ENCODE measurements at places on chromosomes 1 and 21.

DNA sequence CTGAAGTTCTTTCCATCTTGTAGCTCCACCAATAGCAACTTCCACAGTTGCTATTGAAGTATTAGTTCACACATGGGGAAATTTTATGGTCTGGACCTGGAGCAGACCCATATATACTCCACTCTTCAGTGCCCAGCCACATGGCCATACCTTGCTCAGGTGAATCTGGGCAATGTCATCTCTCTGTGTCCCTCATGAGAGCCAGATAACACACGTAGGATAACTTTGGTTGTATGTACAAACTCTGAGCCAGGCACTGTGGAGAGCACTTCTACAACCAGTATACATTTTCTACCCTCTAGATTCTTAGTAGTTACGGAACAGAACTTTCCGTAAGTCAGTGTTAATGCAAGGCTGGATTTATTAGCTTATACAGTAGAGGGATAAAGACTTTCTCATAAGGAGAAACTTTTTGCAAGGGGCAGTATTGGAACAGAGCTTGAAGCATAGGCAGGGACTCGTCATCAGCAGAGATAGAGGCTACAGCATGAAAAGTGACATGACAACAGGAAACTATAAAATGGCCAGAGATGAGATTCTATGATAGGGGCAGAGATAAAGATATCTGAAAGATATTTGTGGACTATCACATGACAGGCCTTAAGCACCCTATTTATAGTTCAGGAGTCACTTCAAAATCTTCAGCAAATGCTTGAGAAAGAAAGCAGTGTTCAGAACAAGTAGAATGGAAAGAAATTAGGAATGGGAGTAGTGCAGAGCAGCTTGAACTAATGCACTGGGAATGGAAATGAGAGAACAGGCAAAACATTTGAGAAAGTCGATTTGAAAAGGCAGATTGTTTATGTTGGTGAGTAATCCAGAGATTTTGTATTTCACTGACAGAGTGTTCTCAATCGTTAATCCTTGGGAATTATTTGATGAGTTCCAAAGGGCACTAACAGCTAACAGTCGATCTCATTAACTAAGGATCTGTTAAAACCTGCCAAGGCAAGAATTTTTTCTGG is 481.8 kb downstream of the USP25 start:
- no peak for DNase-seq

DNA sequence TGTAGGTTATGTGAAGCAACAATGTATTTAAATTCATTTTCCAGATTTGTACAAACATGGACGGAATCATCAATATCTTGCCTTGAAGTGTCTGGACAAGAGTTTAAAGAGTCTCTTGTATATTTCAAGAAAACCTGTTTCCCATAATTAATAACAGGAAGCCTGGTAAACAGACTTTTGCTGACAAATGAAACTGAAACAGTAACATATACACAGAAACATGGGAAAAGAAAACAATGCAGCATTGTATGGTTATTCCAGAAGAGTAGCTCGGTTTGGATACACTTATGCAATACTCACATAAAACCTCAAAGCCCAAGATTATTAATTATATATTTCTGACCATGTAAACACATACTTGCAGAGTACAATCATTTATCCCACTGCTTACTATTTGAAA is 265.5 kb downstream of the PTPRC start:
- no peak for DNase-seq

- no peak for DNase-seq
Observed at GRCh38 chr1:213399695-213400094, 348.7 kb downstream of the RPS6KC1 start.

- no peak for DNase-seq
Observed at GRCh38 chr1:17348593-17349234, 23.3 kb upstream of the PADI6 start.

- no peak for DNase-seq
Observed at GRCh38 chr1:183070234-183070922, 47.2 kb downstream of the LAMC1 start.

DNA sequence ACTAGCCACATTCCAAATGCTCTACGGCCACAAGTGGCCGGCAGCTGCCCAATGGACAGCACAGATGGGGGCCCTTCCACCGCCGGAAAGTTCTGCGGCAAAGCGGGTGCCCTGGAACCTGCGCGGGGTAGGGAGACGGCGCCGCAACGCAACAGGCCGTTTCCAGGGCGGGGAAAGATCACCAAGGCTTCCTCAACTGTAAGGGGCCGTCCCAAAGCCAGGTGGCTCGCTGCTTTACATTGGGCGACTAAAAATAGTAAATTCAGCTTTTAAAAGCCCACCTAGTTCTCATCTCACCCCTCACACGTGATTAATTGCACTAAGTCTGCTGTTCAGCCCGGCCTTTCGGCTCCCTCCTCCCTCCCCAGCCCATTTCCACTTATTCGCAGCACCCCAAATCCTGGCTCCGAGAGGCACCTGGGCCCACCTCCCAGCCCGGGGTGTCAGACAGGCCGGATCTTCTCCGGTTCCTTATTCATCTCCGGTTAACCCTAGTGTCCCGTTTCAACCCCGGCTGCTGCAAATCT is 643 bp downstream of the CFAP298 start:
- peak; percentile 2 for DNase-seq

- DNase-seq, result no peak
Observed at GRCh38 chr1:163585796-163586195, 264.0 kb downstream of the NUF2 start.

GRCh38 chr1:89843273-89844130 is 22.7 kb downstream of the LRRC8D start:
- DNase-seq, result peak; percentile 55

- no peak for DNase-seq
Observed at GRCh38 chr1:113784104-113784779, 25.0 kb upstream of the PHTF1 start.

DNA sequence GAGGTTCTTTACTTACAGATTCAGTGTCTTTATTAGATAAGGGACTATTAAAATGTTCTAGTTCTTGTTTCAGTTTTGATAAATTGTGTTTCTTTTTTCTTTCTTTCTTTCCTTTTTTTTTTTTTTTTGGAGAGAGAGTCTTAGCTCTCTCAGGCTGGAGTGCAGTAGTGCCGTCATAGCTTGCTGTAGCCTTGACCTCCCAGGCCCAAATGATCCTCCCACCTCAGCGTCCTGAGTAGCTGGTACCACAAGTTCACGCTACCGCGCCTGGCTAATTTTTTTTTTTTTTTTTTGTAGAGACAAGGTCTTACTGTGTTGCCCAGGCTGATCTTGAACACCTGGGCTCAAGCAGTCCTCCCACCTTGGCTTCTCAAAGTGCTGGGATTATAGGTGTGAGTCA is 76.6 kb downstream of the TMEM200B start:
- no peak for DNase-seq

DNA sequence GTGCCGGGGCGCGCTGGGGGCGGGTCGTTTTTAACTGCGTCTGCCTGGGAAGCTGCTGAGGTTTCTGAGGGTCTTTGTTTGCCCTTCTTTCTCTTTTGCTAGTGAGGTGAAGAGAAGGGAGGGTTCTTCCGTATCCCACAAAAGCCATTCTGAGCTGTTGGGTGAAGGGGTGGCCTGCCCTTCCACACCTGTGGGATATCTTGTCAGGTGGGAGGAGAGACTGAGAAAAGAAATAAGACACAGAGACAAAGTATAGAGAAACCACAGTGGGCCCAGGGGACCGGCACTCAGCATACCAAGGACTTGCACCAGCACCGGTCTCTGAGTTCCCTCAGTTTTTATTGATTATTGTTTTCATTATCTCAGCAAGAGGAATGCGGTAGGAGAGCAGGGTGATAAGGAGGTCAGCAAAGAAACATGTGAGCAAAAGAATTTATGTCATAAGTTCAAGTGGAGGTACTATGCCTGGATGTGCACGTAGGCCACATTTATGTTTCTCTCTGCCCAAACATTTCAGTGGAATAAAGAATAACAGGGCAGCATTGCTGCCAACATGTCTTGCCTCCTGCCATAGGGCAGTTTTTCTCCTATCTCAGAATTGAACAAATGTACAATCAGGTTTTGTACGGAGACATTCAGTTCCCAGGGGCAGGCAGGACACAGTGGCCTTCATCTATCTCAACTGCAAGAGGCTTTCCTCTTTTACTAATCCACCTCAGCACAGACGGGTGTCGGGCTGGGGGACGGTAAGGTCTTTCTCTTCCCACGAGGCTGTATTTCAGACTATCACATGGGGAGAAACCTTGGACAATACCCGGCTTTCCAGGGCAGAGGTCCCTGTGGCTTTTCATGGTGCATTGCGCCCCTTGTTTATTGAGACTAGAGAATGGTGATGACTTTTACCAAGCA is 972 bp downstream of the PGBD2 start:
- no peak for DNase-seq

- DNase-seq, result no peak
Observed at GRCh38 chr1:66286307-66286706, 247.6 kb upstream of the SGIP1 start.

GRCh38 chr1:97745912-97746311 is 174.9 kb downstream of the DPYD start:
- peak; percentile 2 for DNase-seq

GRCh38 chr1:96771847-96772246 is 50.3 kb downstream of the PTBP2 start:
- no peak for DNase-seq

DNA sequence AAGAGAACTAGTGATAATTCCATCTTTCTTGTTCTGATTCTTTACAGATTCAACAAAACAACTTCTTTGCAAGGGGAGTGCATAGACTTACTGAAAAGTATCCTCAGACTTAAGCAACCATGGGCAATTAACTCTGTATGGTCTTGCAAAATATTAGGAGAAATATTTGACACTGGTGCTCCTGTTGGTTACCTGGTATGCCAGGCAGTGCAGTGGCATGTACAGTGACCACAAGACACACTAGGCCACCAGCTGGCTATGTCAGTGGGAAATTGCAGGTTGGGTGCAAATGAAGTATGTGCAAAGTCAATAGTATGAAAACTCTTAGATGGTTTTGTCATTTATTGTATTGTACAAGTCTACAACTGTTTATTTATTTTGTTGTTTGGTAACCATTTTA is 34.5 kb downstream of the EPS15 start:
- no peak for DNase-seq

- DNase-seq, result no peak
Observed at GRCh38 chr1:69483246-69483645, 84.5 kb upstream of the LRRC7 start.

DNA sequence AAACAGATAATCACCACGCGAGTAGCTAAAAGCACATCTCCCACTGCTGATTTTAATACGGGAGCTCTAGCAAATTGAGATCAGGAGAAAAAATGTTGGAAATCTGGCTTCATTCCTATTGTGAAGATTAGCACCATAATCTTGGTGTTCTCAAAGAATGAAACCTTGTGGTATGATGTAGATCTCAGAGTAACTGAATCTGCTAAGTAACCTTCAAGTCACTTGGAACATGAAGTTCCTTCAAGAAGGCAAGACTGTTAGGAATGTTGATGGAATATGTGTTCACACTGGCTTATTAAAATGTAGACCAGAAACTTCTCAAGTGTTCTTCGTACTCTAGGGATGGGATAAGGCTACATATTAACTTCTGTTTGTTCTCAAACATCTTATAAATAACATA is 117.4 kb upstream of the CHRM3 start:
- no peak for DNase-seq

DNA sequence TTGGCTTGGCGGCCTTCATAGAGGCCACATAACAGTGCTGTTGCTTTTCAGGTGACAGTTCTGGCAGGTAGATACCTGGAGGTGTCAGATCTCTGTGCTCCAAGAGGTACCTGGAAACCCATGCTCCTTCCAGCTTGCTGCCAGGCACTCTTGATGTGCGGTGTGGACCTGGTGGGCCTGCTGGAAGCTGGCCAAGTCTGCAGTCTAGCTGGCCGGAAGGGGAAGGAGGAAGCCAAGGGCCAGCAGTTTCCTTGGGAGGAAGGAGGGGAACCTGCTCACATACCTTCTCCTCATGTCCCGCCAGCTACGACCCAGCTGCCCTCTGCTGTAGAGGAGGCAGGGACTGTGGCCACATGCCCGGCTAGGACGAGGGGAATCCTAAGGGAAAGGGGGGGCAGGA is 166.4 kb upstream of the AJAP1 start:
- DNase-seq, result no peak

GRCh38 chr1:229643996-229644745 is 18.1 kb downstream of the URB2 start:
- DNase-seq, result no peak

- DNase-seq, result no peak
Observed at GRCh38 chr1:1470626-1471388, 758 bp upstream of the ATAD3B start.

- peak; percentile 7 for DNase-seq
Observed at GRCh38 chr1:232486006-232486405, 143.9 kb downstream of the SIPA1L2 start.

- DNase-seq, result no peak
Observed at GRCh38 chr1:240149484-240150094, 57.9 kb downstream of the FMN2 start.

DNA sequence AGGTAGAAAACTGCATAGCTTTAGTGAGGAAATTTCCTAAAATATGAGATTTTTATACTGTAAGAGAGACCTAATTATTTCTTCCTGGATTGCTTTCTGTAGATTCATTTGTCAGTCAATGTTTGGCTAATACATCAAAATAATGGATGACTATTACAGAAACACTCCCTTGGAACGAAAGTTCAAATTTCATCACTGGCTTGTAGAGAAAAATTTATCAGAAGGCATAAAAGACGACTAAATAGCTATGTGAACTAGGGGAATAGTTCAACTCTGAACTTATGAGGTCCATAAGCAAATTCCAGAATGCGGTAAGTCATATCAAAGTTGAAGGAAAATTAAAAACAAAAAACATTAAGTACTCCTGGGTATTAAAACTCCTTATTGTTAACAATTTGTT is 36.0 kb downstream of the WNT2B start:
- DNase-seq, result peak; percentile 71

DNA sequence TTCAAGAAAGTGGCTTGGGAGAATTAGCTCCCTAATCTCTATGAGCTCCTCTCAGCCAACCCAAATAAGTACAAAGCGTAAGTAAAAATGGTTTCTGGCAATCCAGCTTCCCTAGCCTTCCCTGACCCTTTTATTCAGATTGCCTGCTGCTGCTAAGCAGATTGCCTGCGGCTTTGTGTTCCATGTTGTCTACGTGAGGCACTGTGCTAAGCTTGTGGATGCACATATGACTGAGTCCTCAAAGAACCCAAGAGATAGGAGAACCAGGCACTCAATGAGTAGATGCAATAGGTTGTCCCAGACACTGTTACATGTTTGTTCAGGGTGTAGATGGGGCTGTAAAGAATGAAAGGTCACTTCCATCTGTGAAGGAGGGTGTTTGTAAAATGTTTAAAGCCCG is 6.3 kb upstream of the OSBPL9 start:
- DNase-seq, result no peak

DNA sequence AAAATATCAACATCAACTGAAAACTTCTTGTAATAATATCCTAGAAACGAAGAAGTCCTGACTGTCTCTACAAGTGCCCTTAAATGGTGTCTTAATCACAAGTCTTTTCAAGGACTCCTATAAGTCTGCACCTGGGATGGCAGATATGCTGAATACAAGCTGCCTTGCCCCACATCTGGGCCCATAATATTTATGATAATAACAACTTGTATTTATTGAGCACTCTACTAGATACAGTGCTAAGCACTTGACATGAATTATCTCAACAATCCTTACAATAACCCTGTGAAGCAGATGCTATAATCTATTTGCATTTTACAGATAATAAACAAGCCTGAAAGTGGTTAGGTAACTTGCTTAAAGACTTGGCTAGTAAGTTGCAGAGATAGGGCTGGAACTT is 78.0 kb upstream of the ZNF648 start:
- no peak for DNase-seq

Data from NCI-H226 (cell line).